ENCODE measurements at places on chromosomes 6 and 20.

GRCh38 chr20:20664795-20665589, 47.5 kb downstream of the RALGAPA2 start:
- no peak for DNase-seq

GRCh38 chr20:54706581-54706980, 231.2 kb downstream of the DOK5 start:
- DNase-seq: no peak

GRCh38 chr20:58222446-58222845, 6.0 kb downstream of the ANKRD60 start:
- DNase-seq: no peak

DNA sequence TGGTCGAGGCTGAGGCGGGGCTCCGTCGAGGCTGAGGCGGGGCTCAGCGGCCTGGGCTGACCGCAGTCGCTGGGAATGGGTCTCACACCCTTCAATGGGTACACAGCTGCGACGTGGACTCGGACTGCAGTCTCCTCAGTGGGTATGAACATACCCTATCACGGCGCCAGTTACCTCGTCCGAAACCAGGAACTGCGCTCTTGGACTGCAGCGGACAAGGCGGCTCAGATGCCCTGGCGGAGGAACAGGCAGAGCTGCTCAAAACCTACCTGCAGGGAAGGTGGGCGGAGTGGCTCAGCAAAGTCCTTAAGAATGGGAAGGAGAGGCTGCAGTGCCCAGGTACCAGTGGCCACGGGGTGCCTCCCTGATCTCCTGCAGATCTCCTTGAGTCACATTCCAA, 14.2 kb downstream of the HLA-A start:
- DNase-seq: no peak

DNA sequence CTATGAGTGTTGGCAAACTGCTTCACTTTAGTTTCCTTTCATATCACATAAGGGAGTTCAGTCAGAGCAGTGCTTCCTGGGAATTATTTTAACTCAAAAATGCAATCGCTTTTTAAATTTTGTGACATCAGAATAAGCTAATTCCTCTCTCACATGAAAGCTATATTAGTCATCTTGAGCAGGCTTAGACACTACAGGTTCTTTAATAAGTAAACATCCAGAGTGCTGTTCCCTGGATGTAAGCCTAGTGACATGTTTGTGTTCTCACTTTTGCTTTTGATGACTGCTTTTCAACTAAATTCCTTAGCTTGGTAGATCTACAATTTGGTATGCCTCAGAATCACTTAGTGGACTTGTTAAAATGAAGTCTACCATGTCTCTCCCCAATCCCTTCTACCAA, 252.7 kb upstream of the POU3F2 start:
- no peak for DNase-seq

DNA sequence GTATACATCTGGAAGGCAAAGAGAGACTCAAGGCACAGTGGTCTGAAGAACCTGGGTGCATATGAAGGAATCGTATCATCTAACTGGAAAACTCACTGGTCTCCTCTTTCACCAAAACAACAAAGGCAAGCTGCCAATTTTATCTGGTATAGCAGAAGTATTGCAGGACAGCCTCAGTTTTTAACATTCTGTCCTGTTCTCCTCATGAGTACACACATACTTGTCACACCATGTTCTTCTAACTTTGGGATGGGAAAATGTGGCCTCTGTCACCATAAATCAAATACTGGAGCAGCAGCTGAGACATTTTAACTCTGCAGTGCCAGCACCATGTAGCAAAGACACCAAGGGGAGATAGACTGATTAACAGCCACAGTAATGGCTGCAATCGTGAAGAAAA, 199.1 kb upstream of the CNR1 start:
- DNase-seq: no peak

DNA sequence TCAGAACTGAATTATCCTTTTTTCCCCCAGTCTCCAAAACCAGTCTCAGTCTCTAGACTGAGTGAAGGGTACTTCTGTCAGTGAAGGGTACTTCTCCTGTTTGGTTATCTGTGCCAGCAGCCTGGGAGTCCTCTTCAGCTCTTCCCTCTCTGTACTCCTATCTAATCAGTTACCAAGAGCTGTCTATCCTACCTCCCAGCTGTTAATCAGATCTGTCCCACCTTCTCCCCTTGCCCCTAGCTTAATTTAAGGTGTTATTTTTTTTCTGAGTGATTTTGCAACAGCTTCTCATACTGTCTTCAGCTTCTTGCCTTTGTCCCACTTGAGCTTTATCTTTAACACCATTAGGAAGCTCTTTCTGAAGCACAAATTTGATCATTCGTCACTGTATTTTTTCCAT, 491.9 kb upstream of the SOX4 start:
- DNase-seq: no peak

- no peak for DNase-seq
Measured at GRCh38 chr6:148250975-148251685, 91.5 kb upstream of the SASH1 start.

GRCh38 chr20:48585061-48585870, 242.5 kb downstream of the PREX1 start:
- DNase-seq: no peak

DNA sequence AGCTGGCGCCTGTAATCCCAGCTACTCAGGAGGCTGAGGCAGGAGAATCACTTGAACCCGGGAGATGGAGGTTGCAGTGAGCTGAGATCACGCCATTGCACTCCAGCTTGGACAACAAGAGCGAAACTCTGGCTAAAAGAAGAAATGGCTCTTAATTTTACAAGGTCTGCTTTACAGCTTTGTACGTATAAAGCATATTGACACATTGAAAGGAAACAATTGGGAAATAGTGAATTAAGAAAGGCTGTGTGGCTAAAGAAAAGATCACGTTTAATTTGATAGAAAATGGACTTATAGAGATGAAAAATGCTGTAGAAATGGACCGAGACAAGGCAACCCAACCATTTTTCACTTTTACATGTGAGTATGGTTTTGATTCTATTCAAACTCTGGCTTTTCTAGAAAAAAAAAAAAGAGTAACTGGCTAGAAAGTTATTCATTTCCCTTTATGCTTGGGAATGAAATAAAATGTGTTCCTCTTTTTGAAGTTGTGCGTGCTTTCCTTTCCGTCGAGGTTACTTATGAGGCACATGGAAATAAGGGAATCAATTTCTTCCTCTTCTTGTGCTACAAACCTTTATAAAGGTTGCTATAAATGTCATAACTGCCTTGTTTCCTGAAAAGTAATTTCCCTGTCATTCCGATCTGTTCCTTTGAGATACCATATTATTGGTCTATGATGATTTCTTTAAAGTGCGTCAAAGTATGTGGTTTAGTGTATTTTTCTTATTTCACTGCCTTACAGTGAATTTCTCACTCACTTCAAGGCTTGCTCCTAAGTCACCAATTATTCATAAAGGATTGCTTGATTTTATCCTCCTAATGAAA, 29.4 kb downstream of the PFDN4 start:
- DNase-seq: no peak

GRCh38 chr6:27478141-27478705, 5.3 kb upstream of the ZNF184 start:
- no peak for DNase-seq

GRCh38 chr20:26308961-26309360, 612.3 kb upstream of the ZNF337 start:
- no peak for DNase-seq

GRCh38 chr6:95681736-95682135, 104.4 kb downstream of the MANEA start:
- no peak for DNase-seq

- no peak for DNase-seq
Measured at GRCh38 chr6:139364302-139364981, 10.0 kb downstream of the CITED2 start.

DNA sequence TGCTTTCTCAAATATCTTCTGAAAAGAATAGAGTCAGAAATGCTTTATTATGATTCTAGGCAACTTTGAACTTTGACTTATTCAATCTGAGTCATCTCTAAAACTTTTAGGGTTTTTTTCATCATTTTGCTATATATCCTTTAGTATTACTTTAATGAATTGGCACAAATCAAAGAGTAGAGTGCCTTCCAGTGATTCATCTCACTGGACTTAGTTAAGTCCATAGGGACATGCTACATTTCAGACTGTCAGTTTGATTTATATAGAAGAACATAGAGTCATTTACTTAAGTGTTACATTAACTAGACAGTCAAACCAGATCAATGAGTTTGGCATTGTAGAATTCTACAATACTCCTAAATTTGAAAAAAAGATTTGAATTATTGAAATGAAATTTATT, 1235.7 kb upstream of the MAP3K7 start:
- DNase-seq: no peak
